SK-N-SH (cell line): ENCODE measurements at places on chromosomes 13 and 19. TPM values are rescaled to one million over a fixed set of nuclear protein-coding genes. Genes with fewer than 3 reads are reported as not detected.
A peak's percentile ranks its signal among the peaks of the same experiment; 100 is the strongest.

CYP4F8 gene
- polyA plus RNA-seq, result not detected in 2 replicates

FARP1 gene
- polyA plus RNA-seq, result 10.6 and 12.0 TPM in 2 replicates

PSENEN gene
- 66.3 and 99.2 TPM in 2 replicates for polyA plus RNA-seq

FBXO17 gene
- 30.8 and 40.7 TPM in 2 replicates for polyA plus RNA-seq

GFY gene
- not detected in 2 replicates for polyA plus RNA-seq

NOVA2 gene
- polyA plus RNA-seq, result 1.3 and 1.9 TPM in 2 replicates

CALR3 gene
- polyA plus RNA-seq, result not detected in 2 replicates

TMED1 gene
- 77.7 and 92.4 TPM in 2 replicates for polyA plus RNA-seq

ZNF611 gene
- 2.6 and 3.3 TPM in 2 replicates for polyA plus RNA-seq

FCER2 gene
- not detected in 2 replicates for polyA plus RNA-seq

PRODH2 gene
- not detected in 2 replicates for polyA plus RNA-seq

ALG5 gene
- 24.2 and 30.4 TPM in 2 replicates for polyA plus RNA-seq

SIGLEC7 gene
- polyA plus RNA-seq, result not detected in 2 replicates

LILRB5 gene
- polyA plus RNA-seq, result not detected in 2 replicates

GRCh38 chr13:71148396-71148795, 718.6 kb downstream of the DACH1 start:
- no peak for DNase-seq
- H3K27me3 ChIP-seq, result no peaks in the 10 kb centered on the region
- no peaks in the 10 kb centered on the region for H3K36me3 ChIP-seq

DNA sequence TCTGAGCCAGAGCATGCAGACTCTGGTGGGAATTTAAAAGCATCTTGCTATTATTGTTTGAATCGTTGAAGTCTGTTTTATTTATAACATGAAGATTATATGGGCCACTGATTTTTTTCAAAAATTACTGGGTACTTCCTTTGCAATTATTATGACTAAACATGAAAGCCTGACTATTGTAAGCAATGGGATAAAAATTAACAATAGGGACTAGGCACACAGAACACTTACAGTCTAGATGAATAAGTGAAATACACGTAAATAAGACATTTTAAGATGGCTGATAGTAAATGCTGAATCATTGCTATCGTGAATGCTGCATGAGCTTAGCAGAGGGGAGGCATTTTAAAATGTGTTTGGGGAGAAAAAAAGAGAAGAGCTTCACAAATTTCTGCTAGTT, 81.0 kb upstream of the MAB21L1 start:
- DNase-seq, result no peak
- no peaks in the 10 kb centered on the region for H3K27me3 ChIP-seq
- no peak overlapping the region for H3K4me3 ChIP-seq
- H3K27ac ChIP-seq, result no peak overlapping the region
- H3K4me1 ChIP-seq, result peaks cover 12% of the 10 kb centered on the region; the same call in 1 of the 2 replicates
- no peaks in the 10 kb centered on the region for H3K36me3 ChIP-seq

- no peaks in the 10 kb centered on the region for H3K4me1 ChIP-seq
- no peak overlapping the region for H3K4me3 ChIP-seq
- H3K27me3 ChIP-seq, result no peaks in the 10 kb centered on the region
- H3K36me3 ChIP-seq, result no peaks in the 10 kb centered on the region
These were observed 16.9 kb downstream of the ZSCAN5C start for GRCh38 chr19:56218961-56219360.

DNA sequence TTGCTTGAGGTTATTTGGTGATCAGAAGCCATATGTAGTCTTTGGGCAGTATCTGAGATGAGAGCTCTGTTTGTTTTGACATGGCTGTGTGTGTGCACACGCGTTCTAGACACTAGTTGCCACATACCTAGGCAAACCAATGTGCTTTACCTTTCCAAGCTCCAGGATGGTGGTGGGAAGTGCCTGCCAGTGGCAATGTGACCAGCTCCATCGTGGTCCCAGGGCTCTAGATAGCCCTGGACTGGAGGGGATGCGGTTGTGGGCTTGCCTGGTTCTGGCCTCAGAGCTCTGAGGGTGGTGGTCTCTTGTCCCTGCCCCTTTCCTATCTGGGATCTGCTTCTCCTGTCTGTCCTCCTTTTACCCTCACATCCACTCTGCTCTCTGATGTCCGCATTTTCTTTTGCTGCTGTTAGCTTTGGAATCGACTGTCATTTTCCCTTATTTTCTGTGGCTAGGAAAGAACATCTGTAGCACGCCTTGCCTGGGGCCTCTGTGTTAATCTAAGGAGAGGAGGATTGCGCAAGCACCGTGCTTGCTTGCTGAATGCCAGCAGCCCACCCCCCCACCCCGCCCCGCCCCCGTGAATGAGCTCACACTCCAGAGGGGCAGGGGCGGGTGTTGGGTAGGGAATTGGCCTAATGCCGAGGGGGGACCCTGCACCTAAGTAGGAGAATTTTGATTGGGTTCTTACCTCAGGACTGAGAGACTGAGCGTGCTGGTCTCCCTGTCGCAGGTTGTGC, 89.5 kb downstream of the ARHGEF7 start:
- DNase-seq, result peak; percentile 57
- no peak overlapping the region; the same call in 1 of the 2 replicates for H3K27ac ChIP-seq
- no peak overlapping the region; the same call in 1 of the 2 replicates for H3K4me3 ChIP-seq
- peaks cover 14% of the 10 kb centered on the region; the same call in 1 of the 2 replicates for H3K4me1 ChIP-seq
- H3K27me3 ChIP-seq, result no peaks in the 10 kb centered on the region

- no peaks in the 10 kb centered on the region for H3K27me3 ChIP-seq
- no peak overlapping the region for H3K4me3 ChIP-seq
- peaks cover 4% of the 10 kb centered on the region; the same call in 1 of the 2 replicates for H3K4me1 ChIP-seq
- DNase-seq, result peak; percentile 67
- no peaks in the 10 kb centered on the region for H3K36me3 ChIP-seq
- H3K27ac ChIP-seq, result no peak overlapping the region
These were observed 1.9 kb downstream of the SULT2B1 start for GRCh38 chr19:48553676-48554384.

DNA sequence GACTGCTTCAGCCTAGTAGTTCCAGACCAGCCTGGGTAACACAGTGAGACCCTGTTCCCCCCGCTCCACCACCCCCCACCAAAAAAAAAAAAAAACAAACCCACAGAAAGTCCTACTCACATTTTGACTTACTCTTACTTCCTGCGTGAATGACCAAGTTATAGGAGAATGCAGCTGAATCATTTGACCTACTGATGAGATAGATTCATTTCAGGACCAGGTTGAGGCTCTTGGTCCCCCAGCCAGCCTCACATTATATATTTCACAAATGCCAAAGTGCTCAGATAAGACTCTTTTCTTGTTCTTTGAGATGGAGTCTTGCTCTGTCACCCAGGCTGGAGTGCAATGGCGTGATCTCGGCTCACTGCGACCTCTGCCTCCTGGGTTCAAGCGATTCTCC, 70.2 kb downstream of the KLF5 start:
- H3K27ac ChIP-seq, result no peak overlapping the region
- H3K27me3 ChIP-seq, result no peaks in the 10 kb centered on the region
- no peak for DNase-seq
- no peaks in the 10 kb centered on the region for H3K36me3 ChIP-seq
- H3K4me1 ChIP-seq, result no peaks in the 10 kb centered on the region
- no peak overlapping the region for H3K4me3 ChIP-seq

GRCh38 chr13:20667857-20668437, 35.6 kb upstream of the IL17D start:
- DNase-seq, result no peak
- peaks cover 5% of the 10 kb centered on the region for H3K36me3 ChIP-seq
- no peak overlapping the region for H3K4me3 ChIP-seq
- H3K27ac ChIP-seq, result no peak overlapping the region
- no peaks in the 10 kb centered on the region for H3K27me3 ChIP-seq

GRCh38 chr13:23671377-23671776, 101.2 kb downstream of the TNFRSF19 start:
- no peak for DNase-seq
- peaks cover 7% of the 10 kb centered on the region; the same call in 1 of the 2 replicates for H3K4me1 ChIP-seq
- no peak overlapping the region for H3K4me3 ChIP-seq
- H3K36me3 ChIP-seq, result no peaks in the 10 kb centered on the region
- H3K27me3 ChIP-seq, result no peaks in the 10 kb centered on the region

DNA sequence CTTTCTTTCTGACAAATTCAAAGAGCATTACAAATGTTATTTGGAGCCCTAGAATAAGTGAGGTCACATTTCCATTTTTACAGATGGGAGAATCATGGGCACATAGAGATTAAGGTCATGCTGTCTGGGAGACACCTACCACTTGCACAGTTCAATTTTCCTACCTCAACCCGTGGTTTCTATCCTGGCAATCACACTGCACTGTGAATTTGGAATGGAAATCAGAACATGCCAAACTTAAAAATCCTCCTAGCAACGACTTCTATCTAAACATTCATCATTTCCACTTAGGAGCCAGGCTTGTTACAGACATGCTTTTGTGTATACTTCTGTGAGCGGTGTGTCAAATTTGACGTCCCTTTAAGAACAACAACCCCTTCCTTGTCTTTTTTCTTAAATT, 251.5 kb downstream of the DNAJC15 start:
- H3K4me1 ChIP-seq, result no peaks in the 10 kb centered on the region; the same call in 1 of the 2 replicates
- H3K27ac ChIP-seq, result no peak overlapping the region
- no peaks in the 10 kb centered on the region for H3K27me3 ChIP-seq
- DNase-seq, result no peak
- no peaks in the 10 kb centered on the region for H3K36me3 ChIP-seq
- no peak overlapping the region for H3K4me3 ChIP-seq

- no peak overlapping the region for H3K27ac ChIP-seq
- no peak overlapping the region for H3K4me3 ChIP-seq
- H3K36me3 ChIP-seq, result no peaks in the 10 kb centered on the region
These were observed 1658.6 kb upstream of the MIR17HG start for GRCh38 chr13:89688918-89689317.

DNA sequence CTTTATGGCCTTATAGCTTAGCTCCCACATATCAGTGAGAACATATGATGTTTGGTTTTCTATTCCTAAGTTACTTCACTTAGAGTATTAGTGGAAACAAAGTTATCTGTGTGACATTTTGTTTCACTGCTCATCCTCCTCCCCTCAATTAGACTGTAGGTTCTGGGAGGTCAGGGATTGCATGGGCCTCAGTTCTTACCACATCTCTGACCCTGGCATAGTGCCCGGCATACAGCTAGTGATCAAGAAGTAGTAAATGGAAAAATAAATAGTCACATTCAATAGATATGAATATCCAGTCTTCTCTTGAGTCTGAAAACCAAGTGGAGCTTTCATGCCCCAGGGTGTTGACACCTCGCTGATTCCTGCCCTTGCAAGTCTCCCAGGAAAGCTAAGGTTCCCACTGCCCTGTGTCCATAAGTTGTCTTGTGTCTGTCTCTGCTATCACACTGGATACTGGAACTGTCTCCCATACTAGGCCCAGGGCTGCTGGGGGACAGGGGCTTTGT, 249.5 kb upstream of the TSHZ3 start:
- H3K4me3 ChIP-seq, result no peak overlapping the region
- no peak overlapping the region for H3K27ac ChIP-seq
- no peaks in the 10 kb centered on the region for H3K27me3 ChIP-seq
- H3K4me1 ChIP-seq, result no peaks in the 10 kb centered on the region; the same call in 1 of the 2 replicates

- no peak for DNase-seq
- H3K27ac ChIP-seq, result no peak overlapping the region; the same call in 1 of the 2 replicates
- no peak overlapping the region for H3K4me3 ChIP-seq
- H3K36me3 ChIP-seq, result no peaks in the 10 kb centered on the region
- peaks cover 3% of the 10 kb centered on the region for H3K4me1 ChIP-seq
These were observed 170.6 kb downstream of the KCTD12 start for GRCh38 chr13:76715621-76716020.

DNA sequence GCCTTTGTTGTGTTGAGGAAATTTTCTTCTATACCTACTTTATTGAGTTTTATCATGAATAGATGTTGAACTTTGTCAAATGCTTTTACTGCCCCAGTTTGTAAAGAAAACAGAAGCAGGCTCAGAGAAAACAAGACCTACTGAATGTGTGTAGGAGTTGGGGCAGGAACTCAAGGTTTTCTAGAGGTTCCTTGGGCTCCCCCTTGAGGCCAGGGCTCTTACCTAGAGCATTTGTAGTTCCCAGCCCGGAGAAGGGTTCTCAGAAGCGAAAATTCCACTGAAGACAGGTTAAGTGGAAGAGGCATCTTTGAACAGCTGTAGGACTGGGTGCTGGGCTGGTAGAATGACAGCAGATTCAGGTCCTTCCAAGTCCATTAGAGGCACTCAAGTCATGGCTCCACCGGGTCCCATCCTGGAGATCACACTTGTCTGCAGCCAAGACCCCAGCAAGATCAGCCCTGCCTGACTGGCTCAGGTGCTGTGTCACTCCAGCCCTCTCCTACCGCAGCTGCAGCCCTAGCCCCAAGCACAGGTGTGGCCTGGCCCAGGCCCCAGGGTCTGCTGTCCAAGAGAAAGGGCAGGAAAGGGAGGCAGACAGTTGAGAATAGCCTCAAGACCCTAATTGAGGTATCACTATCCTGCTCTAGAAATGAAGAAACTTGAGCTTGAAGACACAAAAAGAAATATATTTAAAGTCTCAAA, 425.5 kb downstream of the PCDH20 start:
- no peaks in the 10 kb centered on the region for H3K4me1 ChIP-seq
- no peak overlapping the region for H3K27ac ChIP-seq
- H3K4me3 ChIP-seq, result no peak overlapping the region

DNA sequence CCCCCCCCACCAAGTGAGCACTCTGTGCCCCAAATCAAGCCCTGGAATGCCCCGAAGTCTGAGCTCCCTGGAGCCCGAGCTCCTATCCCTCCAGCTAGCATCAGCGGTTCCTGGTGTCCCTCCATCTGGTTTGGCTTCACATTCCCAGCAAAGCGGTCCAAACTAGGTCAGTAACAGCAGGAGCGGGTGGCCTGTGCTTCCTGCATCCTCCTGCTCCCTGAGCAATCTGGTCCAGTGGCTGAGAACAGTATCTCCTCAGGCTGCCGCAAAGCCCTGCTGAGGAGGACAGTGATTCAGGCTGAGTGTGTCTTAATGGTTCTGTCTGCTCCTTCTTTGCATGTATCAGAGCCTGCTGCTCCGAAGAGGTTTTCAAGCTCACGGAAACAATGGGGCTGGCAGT, 25.9 kb downstream of the RASL11A start:
- no peak for DNase-seq
- H3K27ac ChIP-seq, result no peak overlapping the region
- H3K27me3 ChIP-seq, result peaks cover 63% of the 10 kb centered on the region
- H3K4me1 ChIP-seq, result no peaks in the 10 kb centered on the region
- H3K36me3 ChIP-seq, result no peaks in the 10 kb centered on the region

- H3K4me1 ChIP-seq, result no peaks in the 10 kb centered on the region
- H3K27me3 ChIP-seq, result no peaks in the 10 kb centered on the region
These were observed 14.2 kb upstream of the PROZ start for GRCh38 chr13:113144255-113144629.

DNA sequence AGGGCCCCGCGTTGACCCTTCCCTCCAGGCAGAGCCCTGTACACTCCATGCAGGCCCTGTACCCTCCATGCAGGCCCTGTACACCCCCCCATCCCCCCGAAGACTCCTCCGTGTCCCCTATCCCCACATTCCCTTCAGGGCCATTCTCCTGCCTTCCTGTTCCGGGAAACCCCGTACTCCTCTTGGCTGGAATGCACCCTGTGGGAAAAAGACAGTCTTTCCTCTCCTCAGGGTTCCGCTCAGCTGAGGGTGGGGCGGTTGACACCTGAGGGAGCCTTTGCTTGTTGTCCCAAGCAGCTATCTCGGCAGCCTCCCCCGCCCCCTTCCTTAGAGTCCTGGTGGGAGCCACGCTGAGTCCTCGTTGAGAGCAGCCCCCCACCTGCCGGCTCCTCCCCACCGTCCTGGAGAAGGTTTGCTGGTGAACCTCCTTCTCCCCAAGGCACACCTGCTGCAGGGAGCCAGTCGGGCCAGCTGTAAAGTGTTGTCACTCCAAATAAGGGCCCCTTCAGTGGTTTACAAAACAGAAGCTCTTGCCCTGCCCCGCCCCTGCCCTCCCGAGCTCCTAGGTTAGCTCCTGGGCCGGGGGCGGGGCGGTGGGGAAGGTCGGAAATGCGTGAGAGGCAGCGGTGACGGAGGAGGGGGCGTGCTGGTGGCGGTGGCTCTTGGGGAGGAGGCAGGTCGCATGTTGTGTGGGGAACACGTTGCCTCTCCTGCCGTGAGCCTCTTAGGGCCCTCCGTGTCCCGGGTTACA, 1.5 kb downstream of the GNA11 start:
- H3K4me1 ChIP-seq, result peaks cover 28% of the 10 kb centered on the region; the same call in 1 of the 2 replicates
- peak overlapping the region; percentile 88 for H3K4me3 ChIP-seq
- DNase-seq, result no peak
- H3K27ac ChIP-seq, result no peak overlapping the region
- H3K27me3 ChIP-seq, result no peaks in the 10 kb centered on the region
